Colonic mucosa (tissue), 4 donors: ENCODE measurements at places on chromosomes 4 and X. TPM values are rescaled to one million over a fixed set of nuclear protein-coding genes. Genes with fewer than 3 reads are reported as not detected.

DNA sequence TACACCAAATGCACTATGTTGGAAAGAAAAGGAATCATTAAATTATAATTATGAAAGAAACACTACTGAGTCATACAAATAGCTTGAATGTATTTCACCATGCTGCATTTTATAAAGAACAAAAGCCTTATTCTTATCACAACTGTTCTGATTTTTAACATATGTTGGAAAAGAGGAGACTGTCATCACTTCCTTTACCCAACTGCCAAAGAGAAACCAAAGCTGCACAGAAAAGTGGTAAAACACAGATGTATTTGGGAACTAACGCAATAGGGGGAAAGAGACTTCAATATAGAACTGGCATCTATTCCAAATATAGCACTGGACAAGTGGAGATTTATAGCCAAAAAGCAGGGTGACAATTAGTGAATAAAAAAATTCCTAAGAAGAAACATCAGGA, 181.0 kb downstream of the SPANXN3 start:
- H3K4me1 ChIP-seq = no peaks in the 10 kb centered on the region
- H3K4me3 ChIP-seq = no peak overlapping the region
- no peaks in the 10 kb centered on the region for H3K36me3 ChIP-seq
- DNase-seq = no peak
- no peak overlapping the region for H3K27ac ChIP-seq
- peaks cover 6% of the 10 kb centered on the region for H3K27me3 ChIP-seq

GRCh38 chr4:173212379-173212778, 43.8 kb downstream of the GALNT7 start:
- peaks cover 4% of the 10 kb centered on the region for H3K4me1 ChIP-seq
- no peak overlapping the region for H3K27ac ChIP-seq
- H3K27me3 ChIP-seq = no peaks in the 10 kb centered on the region
- H3K4me3 ChIP-seq = no peak overlapping the region
- DNase-seq = no peak

GRCh38 chr4:78766026-78766425, 10.1 kb upstream of the BMP2K start:
- no peaks in the 10 kb centered on the region for H3K27me3 ChIP-seq
- no peaks in the 10 kb centered on the region for H3K4me1 ChIP-seq
- no peak for DNase-seq
- H3K27ac ChIP-seq = no peak overlapping the region
- H3K4me3 ChIP-seq = no peak overlapping the region
- H3K36me3 ChIP-seq = no peaks in the 10 kb centered on the region

DNA sequence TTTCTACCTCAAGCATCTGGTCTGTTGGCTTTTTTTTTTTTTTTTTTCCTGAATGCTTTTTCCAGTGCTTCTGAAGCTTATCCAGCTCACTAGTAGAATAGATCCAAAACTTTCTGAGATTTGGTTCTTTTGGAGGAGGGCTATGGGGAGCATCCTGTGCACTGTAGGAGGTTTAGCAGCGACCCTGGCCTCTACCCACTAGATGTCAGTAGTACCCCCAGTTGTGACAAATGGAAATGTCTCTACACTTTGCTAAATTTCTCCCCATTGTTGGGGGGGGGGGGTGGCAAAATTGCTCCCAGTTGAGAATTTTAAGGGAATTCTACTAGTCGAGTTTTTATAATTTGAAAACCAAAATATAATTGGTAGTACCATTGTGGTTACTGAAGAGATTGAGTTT, 23.0 kb upstream of the PPA2 start:
- DNase-seq = no peak
- H3K27ac ChIP-seq = no peak overlapping the region
- no peaks in the 10 kb centered on the region for H3K36me3 ChIP-seq
- no peaks in the 10 kb centered on the region for H3K27me3 ChIP-seq
- no peaks in the 10 kb centered on the region for H3K4me1 ChIP-seq

- no peaks in the 10 kb centered on the region for H3K27me3 ChIP-seq
- H3K27ac ChIP-seq = no peak overlapping the region
- no peaks in the 10 kb centered on the region for H3K4me1 ChIP-seq
- no peaks in the 10 kb centered on the region for H3K36me3 ChIP-seq
- no peak overlapping the region for H3K4me3 ChIP-seq
These were observed 100.6 kb downstream of the KCNIP4 start for GRCh38 chr4:21848021-21848420.

DNA sequence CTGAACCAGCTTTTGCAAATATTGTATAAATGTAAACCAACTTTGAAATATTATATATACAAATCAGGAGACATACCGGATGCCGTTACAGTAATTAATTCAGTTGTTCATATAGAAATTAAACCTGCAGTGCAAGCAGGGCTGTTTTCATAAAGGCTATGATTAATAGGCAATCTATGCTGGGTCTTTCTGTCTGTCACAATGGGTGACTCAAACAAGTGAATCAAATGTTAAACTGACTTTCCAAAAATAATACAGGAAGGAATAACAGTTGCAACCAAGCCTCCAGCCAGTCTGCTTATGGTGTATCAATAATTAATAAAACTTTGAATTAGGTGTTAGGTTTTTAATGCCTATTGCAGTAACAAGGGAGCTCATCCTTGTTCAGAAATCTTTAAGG, 43.9 kb downstream of the GABRB1 start:
- no peak for DNase-seq
- no peak overlapping the region for H3K27ac ChIP-seq
- H3K36me3 ChIP-seq = no peaks in the 10 kb centered on the region
- H3K27me3 ChIP-seq = no peaks in the 10 kb centered on the region
- H3K4me3 ChIP-seq = no peak overlapping the region

- no peak overlapping the region for H3K27ac ChIP-seq
- H3K4me1 ChIP-seq = no peaks in the 10 kb centered on the region
- H3K27me3 ChIP-seq = no peaks in the 10 kb centered on the region
- DNase-seq = no peak
- H3K36me3 ChIP-seq = no peaks in the 10 kb centered on the region
- no peak overlapping the region for H3K4me3 ChIP-seq
These were observed 11.8 kb upstream of the PGK1 start for GRCh38 chrX:78092296-78092695.

DNA sequence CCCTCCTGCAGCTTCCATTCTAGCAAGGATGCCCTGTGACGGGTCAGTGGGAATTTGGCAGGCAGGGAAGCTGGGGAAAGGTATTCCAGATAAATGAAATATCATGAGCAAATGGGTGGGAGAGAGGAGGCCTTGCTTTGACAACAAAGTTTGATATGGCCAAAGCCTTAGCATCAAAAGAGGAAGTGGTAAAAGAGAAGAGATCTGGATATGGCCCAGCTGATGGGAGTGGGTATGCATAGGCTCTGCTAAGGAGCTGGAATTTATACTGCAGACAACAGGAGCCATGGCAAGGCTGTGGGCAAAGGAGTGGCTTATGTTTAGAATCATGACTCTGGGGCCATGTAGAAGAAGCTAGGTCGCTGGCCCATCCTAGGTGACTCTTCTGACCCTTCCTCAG, 89.2 kb downstream of the PJA1 start:
- no peak overlapping the region for H3K27ac ChIP-seq
- no peaks in the 10 kb centered on the region for H3K36me3 ChIP-seq
- no peak for DNase-seq
- H3K4me3 ChIP-seq = no peak overlapping the region
- H3K27me3 ChIP-seq = no peaks in the 10 kb centered on the region

DNA sequence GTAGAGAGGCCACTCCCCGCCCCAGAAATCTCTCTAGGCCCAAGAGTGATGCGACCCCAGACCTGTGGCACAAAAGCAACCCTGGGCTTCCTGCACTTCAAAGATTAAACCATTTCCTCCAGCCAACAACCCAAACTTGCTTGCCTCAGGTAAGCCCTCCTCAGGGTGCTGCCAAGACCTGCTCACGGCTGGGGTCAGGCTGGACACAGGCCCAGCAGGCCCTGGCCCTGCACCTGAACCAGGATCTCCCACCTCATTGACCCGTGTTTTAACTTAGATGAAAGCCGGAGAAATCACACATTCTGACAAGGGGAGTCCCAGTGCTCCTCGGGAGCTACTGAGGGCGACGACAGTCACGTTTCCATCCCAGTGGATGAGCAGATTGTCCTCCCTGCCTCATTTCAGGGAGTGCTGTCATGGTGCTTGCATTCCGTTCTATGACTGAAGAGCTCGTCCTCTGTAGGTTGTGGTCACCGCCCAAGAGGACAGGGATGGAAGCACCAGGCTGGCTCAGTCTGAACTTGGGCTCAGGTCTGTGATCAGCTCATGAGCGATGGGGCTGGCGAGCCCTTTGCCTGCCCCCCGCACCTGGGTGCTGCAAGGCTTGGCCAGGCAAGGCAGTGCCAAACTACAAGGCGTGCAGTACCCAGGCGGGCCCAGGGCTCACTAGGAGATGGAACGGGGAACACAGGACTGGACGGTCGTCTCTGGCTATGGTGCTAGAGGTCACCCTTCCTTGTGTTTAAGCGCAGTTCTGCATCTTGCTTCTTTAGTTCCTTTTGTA, 25.9 kb downstream of the WDR1 start:
- peaks cover 46% of the 10 kb centered on the region for H3K36me3 ChIP-seq
- peak overlapping the region; percentile 58 for H3K27ac ChIP-seq
- peaks cover 20% of the 10 kb centered on the region for H3K4me1 ChIP-seq
- DNase-seq = no peak
- H3K27me3 ChIP-seq = no peaks in the 10 kb centered on the region

DNA sequence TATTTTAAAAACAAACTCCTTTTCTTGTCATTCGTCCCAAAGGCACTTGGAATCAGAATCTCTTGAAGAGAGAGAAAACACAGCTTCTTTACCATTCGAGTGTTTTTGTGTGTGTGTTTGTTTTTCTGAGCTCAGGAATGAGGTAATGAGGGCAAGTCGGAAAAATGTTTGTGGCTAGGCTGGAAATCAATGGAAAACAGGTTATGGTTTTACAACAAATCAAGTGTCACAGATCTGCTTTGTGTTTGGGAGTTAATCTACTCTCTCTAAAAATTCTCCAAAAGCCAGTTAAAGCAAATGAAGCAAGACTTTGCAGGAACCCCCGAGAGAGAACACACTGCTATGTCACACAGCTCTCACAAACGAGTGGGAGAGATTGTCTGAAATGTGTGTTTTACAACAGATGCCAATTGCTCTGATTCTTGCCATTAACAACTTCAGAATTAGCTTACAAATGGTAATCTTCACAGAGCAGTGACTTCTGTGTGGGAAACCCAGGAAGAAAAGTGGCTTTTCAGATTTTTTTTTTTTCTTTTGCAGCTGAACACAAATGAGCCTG, 264.1 kb downstream of the CBLL2 start:
- H3K36me3 ChIP-seq = no peaks in the 10 kb centered on the region
- no peaks in the 10 kb centered on the region for H3K4me1 ChIP-seq
- no peaks in the 10 kb centered on the region for H3K27me3 ChIP-seq
- no peak for DNase-seq
- H3K27ac ChIP-seq = no peak overlapping the region

DNA sequence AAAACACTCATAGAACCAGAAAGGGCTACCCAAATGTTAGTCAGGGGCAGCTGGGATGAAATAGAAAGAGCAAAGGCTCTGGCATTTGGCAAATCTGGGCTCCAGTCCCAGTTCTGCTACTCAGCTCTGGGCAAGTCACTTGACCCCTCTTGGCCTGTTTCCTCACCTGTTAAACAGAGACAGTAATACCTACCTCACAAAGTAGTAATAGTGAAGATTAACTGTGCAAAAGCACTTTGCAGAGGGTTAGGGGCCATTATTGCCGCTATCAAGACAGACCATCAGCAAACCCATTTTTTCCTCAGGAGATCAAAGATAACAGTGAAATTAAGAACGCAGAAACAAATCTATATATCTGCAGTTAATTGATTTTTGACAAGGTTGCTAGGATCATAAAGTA, 20.6 kb downstream of the ZBTB33 start:
- H3K4me1 ChIP-seq = no peaks in the 10 kb centered on the region
- no peak for DNase-seq
- H3K4me3 ChIP-seq = no peak overlapping the region
- no peaks in the 10 kb centered on the region for H3K36me3 ChIP-seq

DNA sequence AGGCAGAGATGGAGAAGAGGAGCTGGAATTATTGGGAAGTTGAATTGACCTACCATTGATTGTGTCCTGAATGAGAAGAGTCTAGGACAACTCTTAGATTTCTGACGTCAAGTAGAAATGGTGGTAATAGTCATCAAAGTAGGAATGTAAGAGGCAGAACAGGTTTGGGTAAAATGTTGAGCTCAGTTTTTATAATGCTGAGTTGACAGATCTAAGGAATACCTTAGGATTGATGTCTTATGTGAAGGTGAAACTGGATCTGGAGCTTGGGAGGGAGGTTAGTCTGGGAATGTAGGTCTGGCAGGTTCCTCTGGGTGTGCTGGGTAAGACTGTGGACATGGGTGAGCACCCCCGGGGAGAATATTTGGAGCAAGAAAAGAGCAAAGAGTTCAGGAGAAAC, 31.9 kb downstream of the JADE1 start:
- no peak overlapping the region for H3K4me3 ChIP-seq
- H3K36me3 ChIP-seq = no peaks in the 10 kb centered on the region
- no peaks in the 10 kb centered on the region for H3K27me3 ChIP-seq
- no peak overlapping the region for H3K27ac ChIP-seq

GRCh38 chrX:39052751-39053150, 251.5 kb downstream of the MID1IP1 start:
- no peaks in the 10 kb centered on the region for H3K36me3 ChIP-seq
- no peaks in the 10 kb centered on the region for H3K27me3 ChIP-seq
- no peak overlapping the region for H3K4me3 ChIP-seq
- DNase-seq = no peak

DNA sequence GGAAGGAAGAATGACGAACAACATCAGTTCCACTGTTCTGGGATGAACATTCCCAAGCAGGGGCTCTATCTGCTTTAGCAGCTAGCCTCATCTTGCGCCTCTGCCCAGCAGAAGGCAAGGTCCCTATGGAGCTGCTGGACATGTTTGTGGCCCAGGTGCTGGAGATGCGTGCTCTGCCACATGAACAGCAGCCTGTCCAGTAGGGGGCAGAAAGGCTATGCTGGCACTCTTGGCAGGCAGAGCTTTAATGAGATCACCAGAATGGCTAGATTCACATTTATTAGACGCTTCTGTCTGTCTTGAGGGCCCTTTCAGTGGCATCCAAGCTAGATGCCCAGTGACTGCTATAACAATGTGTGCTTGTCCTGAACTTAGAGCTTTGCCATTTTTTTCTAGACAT, 1826.0 kb downstream of the STIM2 start:
- peak; percentile 16 for DNase-seq
- no peak overlapping the region for H3K27ac ChIP-seq
- H3K36me3 ChIP-seq = no peaks in the 10 kb centered on the region
- no peak overlapping the region for H3K4me3 ChIP-seq
- H3K4me1 ChIP-seq = no peaks in the 10 kb centered on the region

DNA sequence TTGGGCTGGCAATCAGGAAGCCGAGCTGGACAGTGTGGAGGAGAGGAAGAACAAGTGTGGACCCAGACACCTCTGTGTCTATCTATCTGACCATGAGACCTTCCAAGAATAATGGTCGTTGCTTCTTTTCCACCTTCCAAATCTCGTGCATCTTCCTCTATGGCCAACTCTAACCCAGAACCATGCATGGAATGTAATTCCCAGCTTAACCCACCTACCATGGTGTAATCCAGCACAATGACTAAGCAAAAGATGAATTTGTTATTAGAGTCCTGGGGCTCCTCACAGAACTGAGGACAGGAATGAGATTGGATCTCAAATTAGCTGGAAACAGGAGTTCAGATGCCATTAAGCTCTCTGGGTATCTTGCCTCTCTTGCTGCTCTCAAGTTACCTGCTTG, 17.4 kb upstream of the TMEM184C start:
- no peaks in the 10 kb centered on the region for H3K36me3 ChIP-seq
- no peak overlapping the region for H3K4me3 ChIP-seq
- no peak for DNase-seq
- H3K27me3 ChIP-seq = no peaks in the 10 kb centered on the region
- H3K4me1 ChIP-seq = no peaks in the 10 kb centered on the region
- no peak overlapping the region for H3K27ac ChIP-seq

The RAPGEF2 gene
- total RNA-seq = 40.0 TPM

The CTAG2 gene
- not detected for total RNA-seq

The CT45A10 gene
- not detected for total RNA-seq

The DYNLT3 gene
- 22.2 TPM for total RNA-seq

The USP17L19 gene
- total RNA-seq = not detected

The KLF8 gene
- total RNA-seq = 2.3 TPM

The N4BP2 gene
- 7.5 TPM for total RNA-seq

The MAGED4B gene
- 4.1 TPM for total RNA-seq
